ENCODE measurements at places on chromosomes 2 and 18. TPM values are rescaled to one million over a fixed set of nuclear protein-coding genes. Genes with fewer than 3 reads are reported as not detected.

The ASXL3 gene
- 1.1 TPM for total RNA-seq

The POTEC gene
- total RNA-seq, result under 0.01 TPM

The UBE2E3 gene
- total RNA-seq, result 59.0 TPM

The TEKT4 gene
- not detected for total RNA-seq

The HOXD11 gene
- total RNA-seq, result 0.28 TPM

The NUP35 gene
- total RNA-seq, result 23.2 TPM

The ZDBF2 gene
- total RNA-seq, result 26.2 TPM

The HOXD1 gene
- under 0.01 TPM for total RNA-seq

The NEB gene
- total RNA-seq, result under 0.01 TPM

The FNDC4 gene
- total RNA-seq, result 24.5 TPM

The KIAA2012 gene
- total RNA-seq, result under 0.01 TPM

The CTDP1 gene
- total RNA-seq, result 21.1 TPM

The EFHD1 gene
- 2.0 TPM for total RNA-seq

The CD226 gene
- total RNA-seq, result under 0.01 TPM

The TMEM17 gene
- 1.7 TPM for total RNA-seq

The COL6A3 gene
- 664 TPM for total RNA-seq

The CXCR1 gene
- total RNA-seq, result not detected

The RPRM gene
- total RNA-seq, result not detected

The DNAJB2 gene
- total RNA-seq, result 21.7 TPM

The GPR35 gene
- 0.85 TPM for total RNA-seq

The RDH14 gene
- total RNA-seq, result 33.5 TPM

The CHRNG gene
- not detected for total RNA-seq

The PDE1A gene
- total RNA-seq, result 96.4 TPM

The CRACDL gene
- not detected for total RNA-seq

The POTEJ gene
- total RNA-seq, result not detected

The GMCL1 gene
- total RNA-seq, result 9.6 TPM

The C2orf81 gene
- 1.1 TPM for total RNA-seq

The CHST10 gene
- 8.6 TPM for total RNA-seq

The LINC00305 gene
- total RNA-seq, result not detected

The EPAS1 gene
- total RNA-seq, result 56.9 TPM

The ERICH2 gene
- not detected for total RNA-seq

The CTLA4 gene
- 1.7 TPM for total RNA-seq

The BMP10 gene
- not detected for total RNA-seq

The IL36A gene
- not detected for total RNA-seq

The PLGLB1 gene
- total RNA-seq, result not detected

The SKOR2 gene
- not detected for total RNA-seq

The UGT1A6 gene
- total RNA-seq, result 1.4 TPM

The SLC20A1 gene
- total RNA-seq, result 84.6 TPM

Data from regular cardiac myocyte (primary cell).